ENCODE measurements at places on chromosomes 5 and 9. TPM values are rescaled to one million over a fixed set of nuclear protein-coding genes. Genes with fewer than 3 reads are reported as not detected.

Gene NELFB
- 50.0 TPM for total RNA-seq

Gene MCCC2
- total RNA-seq, result 16.2 TPM

Gene DNAI1
- total RNA-seq, result not detected

Gene SLC6A3
- not detected for total RNA-seq

GRCh38 chr5:82352146-82352791 is 74.1 kb upstream of the RPS23 start:
- DNase-seq, result peak; percentile 53
